HT-29 (cell line): ENCODE measurements at places on chromosomes 3 and 15. TPM values are rescaled to one million over a fixed set of nuclear protein-coding genes. Genes with fewer than 3 reads are reported as not detected.

DNA sequence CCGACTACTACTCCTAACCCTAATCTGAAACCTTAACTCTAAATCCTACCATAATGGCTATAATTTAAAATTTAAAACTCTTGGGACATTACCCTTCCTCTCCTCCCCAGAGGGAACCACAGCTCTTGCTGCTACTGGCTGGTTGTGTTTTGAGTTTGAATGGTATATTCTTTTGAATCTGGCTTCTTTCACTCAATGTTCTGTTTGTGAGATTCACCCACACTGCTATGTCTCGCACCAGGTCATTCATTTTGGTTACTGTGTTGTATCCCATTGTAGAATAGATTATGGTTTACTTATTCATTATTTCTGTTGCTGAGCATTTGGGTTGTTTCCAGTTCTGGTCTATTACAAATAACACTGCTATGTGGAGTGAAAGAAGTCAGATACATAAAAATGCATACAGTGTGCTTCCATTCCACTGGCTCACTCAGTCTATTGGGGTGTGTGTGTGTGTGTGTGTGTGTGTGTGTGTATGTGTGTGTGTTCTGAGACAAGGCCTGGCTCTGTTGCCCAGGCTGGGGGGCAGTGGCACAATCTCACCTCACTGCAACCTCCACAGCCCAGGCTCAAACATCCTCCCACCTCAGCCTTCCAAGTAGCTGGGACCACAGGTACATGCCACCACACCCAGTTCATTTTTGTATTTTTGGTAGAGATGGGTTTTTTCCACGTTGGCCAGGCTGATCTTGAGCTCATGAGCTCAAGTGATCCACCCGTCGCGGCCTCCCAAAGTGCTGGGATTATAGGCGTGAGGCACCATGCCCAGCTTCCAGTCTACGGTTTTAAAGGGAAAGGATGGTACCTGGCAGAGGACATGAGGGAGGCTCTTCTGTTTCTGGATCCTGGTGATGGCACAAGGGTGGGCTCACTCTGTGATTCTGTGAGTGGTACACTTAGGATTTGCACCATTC is 19.2 kb upstream of the SYNM start:
- DNase-seq = no peak

GRCh38 chr3:112967425-112967824 is 7.5 kb downstream of the CD200R1 start:
- DNase-seq = no peak

DNA sequence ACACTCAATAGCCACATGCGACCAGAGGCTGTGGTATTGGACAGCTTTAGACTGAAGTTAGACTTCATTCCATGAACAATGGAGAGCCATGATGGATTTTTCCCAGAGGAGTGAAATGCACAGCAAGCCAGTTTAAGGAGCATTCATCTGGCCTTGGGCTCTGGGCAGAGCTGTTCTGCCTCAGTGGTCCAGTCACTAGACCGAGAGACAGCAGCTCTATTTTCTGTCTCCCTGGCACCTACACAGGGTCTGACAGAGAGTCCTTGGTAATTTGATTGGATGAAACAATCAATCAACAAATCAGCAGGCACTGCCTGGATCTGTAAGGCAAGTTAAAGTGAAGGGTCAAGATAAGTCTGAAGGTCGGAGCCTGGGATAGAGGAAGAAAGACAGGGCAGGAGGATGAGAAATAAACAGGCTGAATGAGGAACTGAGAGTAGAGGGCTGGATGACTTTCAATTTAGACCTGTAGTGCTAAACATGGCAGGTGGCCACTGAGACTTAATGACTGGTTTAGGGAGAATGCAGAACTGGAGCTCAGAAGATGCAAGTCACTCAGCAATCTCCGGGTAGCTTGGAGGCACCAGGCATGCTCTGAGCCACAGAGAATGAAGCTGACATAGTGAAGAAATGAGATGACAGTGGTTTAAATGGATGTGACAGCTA is 98.5 kb upstream of the SLC25A36 start:
- DNase-seq = no peak

SLC49A4 gene
- 9.9 and 13.8 TPM in 2 replicates for total RNA-seq

DNA sequence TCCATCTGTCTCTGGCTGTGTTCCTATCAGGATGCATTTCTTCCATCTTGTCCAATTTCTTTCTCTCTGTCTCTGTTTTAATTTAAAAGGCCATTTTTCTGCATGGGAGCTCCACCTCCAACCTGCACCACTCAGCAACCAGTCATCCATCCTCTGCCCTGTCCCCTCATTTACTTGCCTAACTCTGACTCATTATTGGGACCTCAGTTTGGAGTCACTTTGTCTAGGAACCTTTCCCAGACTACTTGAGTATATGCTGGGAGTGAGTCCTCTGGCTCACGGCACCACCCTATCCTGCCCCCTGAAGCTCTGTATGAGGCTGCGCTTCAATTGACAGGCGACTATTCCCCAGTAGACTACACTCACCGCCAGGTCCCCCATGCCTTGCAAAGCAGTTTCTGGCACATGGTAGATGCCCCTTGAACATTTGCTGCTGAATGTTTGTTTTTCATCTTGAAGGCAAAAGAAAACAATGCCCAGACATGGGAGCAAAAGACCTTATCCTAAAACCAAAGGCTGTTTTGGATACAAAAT is 513.3 kb upstream of the CFAP20DC start:
- DNase-seq = no peak

CP gene
- total RNA-seq = 0.57 TPM in 1 of 2 replicates, not detected in the other

C3orf49 gene
- total RNA-seq = not detected in 2 replicates

ZNF501 gene
- 0.08 and 4.8 TPM in 2 replicates for total RNA-seq

DNA sequence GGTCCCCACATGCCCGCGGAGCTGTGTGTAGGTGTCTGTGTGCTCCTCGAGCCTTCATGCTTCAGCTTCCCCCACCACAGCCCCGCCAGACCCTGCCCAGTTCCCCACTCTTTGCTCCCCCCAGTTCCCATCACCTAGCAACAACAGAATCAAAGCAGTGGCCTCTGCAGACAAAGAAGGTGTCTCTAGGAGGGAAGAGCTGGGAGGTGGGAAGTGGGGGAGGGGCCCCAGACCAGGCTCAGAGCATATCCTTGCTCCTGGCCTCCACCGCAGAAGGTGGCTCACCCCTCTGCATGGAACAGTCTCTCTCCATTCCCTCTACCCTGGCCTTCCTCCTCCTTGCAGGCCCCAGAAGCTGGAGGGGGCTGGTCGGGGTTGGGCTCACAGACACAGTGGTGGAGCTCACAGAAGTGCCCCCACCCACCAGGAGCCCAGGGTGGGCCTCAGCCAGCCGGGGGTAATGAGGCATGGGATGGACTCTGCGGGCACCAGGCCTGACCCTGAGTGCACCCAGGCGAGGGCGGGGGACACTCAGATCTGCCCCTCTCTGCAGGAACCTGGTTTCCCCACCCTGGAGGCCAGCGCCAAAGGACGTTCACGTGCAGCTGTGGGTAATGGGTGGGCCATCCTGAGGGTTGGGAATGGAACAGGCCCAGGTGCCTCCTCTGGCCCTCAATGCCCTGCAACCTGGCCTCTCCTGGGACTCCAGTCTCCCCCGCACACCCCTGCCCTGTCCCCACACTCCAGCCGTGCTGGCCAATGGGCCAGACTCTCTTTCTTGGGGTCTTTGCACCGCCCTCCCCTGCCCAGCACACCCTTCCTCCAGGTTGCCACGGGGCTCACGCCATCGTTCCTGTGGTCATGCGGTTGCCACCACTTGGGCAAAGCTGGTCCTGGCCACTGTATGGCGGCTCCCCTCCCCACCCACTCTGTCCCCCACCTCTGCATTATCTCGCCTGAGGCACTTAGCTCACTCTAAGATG is 53.4 kb downstream of the TPRA1 start:
- DNase-seq = no peak

DNA sequence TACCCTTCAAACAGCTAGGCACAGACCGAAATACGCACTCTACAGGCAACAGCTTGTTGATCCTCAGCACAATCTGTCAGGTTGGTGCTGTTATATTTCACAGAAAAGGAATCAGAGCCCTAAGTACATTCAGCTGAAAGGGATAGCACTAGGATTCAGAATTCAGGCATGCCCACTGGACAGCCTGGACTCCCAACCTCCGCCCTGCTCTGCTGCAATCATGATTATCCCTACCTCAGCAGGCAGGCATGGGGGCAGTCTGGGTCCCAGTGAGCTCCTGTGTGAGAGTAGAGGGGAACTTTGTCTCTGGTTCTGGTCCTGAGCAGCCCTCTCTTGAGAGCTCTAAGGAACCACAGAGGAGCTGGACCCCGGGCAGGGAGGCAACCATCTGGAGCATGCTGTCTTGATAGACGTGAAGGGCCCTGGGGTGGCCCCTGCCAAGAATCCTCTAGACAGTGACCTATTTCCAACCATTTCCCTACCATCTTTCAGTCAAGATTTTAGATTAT is 23.4 kb upstream of the NOX5 start:
- DNase-seq = no peak

DNA sequence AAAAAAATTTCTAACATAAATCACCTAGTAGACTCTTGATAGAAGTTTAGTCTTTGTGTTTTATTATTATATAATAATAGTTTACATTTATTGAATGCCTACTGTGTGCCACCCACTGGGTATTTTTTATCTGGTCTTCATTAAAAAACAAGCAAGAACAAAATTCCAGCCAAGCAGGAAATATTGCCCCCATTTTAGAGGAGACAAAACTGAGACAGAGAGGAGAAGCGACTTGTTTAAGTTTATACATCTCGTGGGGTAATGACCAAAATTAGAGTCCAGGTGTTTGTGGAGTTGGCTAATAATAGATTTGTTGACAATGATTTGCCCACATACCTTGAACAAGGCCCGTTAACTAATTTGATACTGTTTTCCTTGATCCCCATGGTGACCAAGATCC is 33.1 kb upstream of the FBXL22 start:
- peak; percentile 31 for DNase-seq

PLSCR5 gene
- total RNA-seq = not detected in 2 replicates
